ENCODE measurements at places on chromosomes 1 and 21. TPM values are rescaled to one million over a fixed set of nuclear protein-coding genes. Genes with fewer than 3 reads are reported as not detected.

GRCh38 chr1:7218210-7218832 lies 433.1 kb downstream of the CAMTA1 start:
- DNase-seq = no peak

GRCh38 chr1:76833151-76833550 lies 34.1 kb upstream of the ST6GALNAC5 start:
- DNase-seq = no peak

GRCh38 chr1:10664251-10664650 lies 132.2 kb downstream of the CASZ1 start:
- DNase-seq = no peak

DNA sequence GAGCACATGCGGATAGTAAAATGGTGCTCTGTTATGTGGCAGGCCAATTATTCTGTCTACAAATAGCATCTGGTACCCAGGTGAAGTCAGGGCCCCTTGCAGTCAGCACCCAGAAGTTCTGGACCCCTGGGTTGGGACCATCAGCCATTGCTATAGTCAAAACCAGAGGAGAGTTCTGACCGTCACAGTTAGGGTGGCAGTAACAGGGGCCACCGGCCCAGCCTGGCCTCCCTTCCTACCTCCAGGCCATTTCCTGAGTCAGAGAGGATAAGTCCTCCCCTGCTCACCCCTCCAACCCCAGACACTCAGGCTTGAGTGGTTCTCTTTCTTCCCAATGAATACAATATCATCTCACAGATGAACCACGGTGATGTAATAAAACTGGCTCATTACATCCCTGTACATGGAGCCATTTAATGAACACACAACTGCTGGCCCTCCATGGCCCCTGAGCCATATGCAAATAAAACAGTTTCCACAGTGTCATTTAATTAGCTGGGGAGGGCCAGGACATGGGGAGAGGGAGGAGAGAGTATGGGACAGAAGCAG lies 673.6 kb downstream of the MATN1 start:
- no peak for DNase-seq

The C1QB gene
- 4.8 TPM for total RNA-seq

The LORICRIN gene
- not detected for total RNA-seq

GRCh38 chr21:44803651-44804050 lies 2.0 kb upstream of the UBE2G2 start:
- no peak for DNase-seq

GRCh38 chr1:41161846-41162245 lies 80.3 kb downstream of the SCMH1 start:
- no peak for DNase-seq

- DNase-seq = no peak
These were observed 74.7 kb upstream of the CLDN14 start for GRCh38 chr21:36554411-36555157.

GRCh38 chr1:119768778-119769177 lies at the start of gene HMGCS2:
Gene HMGCS2 (minus strand): TSS chr1:119768905. CDS start chr1:119768844, 61 bp downstream.
- DNase-seq = no peak

The STUM gene
- total RNA-seq = 24.3 TPM

The ATP1A2 gene
- 47.1 TPM for total RNA-seq

GRCh38 chr1:54227891-54228310 lies 27.9 kb downstream of the MRPL37 start:
- DNase-seq = no peak

The DISP1 gene
- total RNA-seq = 12.2 TPM

- no peak for DNase-seq
These were observed 93.5 kb downstream of the C1orf94 start for GRCh38 chr1:34270181-34270580.

- DNase-seq = no peak
These were observed 12.1 kb upstream of the GBP6 start for GRCh38 chr1:89351597-89352311.

Measured in occipital lobe (tissue), 3 donors.